ENCODE measurements at places on chromosomes 5 and 9.

- no peak for DNase-seq
Observed at GRCh38 chr5:67378256-67378655, 181.7 kb upstream of the CD180 start.

DNA sequence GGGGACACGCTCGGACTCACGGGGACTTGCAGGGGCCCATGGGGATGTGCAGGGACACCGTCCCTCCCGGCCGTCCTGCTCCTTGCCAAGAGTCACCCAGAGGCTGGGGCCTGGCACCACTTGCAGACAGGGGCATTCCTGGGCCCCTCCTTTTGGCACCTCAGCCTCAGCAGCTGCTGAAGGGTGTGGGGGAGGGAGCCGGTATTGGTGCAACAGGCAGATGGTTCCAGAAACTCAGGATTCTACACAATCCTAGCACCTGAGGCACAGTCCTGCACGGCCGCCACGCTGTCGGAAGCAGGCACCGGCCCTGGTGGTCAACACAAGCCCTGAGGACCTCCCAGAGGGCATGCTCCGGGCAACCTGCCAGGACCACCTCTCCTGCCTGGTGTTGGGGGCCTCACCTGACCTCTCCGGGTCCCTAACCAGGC lies 19.3 kb upstream of the SLC12A7 start:
- no peak for DNase-seq

DNA sequence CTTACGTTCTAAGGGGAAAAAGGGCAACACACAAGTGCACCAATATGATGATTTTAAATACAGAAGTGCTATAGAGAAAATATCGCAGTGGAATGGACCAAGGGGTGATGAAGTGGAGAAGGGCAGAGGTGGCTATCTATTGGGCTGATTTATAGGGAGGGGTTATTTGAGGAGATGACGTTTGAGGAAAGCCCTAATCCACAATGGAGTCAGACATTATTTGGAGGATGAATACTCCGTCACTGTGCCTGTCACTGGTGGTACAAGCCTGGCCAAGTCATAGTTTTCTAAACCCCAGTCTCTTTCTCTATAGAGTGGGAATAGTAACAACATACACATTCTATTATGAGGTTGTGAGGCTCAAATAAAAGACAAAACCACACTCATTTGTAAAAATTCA lies 48.5 kb downstream of the MEF2C start:
- no peak for DNase-seq

DNA sequence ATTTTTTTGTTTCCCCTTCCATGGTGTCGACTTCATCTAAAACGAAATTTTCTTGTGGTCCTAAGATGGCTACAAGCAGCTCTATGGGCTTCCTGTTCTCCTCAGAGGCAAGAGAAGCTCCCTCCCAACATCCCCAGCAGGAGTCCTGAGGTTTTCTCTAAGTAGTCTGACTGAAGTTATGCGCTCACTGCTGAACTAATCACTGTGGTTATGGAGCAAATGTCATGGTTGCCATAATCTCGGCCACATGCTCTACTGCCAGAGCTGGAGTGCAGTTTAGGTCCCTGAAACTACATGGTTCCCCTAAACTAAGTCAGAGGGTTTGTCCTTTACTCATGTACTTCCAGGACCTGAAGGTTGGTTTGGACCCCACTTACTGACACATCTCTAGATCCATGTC lies 68.0 kb upstream of the MAMDC2 start:
- no peak for DNase-seq

DNA sequence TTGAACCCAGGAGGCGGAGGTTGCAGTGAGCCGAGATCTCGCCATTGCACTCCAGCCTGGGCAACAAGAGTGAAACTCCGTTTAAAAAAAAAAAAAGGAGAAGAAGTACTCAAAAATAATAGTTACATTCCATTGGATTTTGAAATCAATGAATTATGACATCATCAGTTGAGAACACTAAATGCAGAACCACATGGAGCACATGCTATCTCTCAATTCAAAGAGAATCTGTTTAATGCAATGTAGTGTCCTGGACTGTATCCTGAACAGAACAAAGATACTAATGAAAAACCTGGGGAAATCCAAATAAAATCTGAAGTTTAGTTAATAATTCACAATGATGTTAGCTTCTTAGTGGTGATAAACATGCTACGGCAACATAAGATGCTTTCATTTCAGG lies 20.3 kb downstream of the CDC14B start:
- no peak for DNase-seq

GRCh38 chr5:141760193-141760592 lies 78.2 kb upstream of the ARAP3 start:
- no peak for DNase-seq

GRCh38 chr5:177448244-177448950 lies 1.8 kb downstream of the PRR7 start:
- no peak for DNase-seq

- DNase-seq = no peak
Observed at GRCh38 chr9:113298924-113299770, 4.0 kb downstream of the RNF183 start.

DNA sequence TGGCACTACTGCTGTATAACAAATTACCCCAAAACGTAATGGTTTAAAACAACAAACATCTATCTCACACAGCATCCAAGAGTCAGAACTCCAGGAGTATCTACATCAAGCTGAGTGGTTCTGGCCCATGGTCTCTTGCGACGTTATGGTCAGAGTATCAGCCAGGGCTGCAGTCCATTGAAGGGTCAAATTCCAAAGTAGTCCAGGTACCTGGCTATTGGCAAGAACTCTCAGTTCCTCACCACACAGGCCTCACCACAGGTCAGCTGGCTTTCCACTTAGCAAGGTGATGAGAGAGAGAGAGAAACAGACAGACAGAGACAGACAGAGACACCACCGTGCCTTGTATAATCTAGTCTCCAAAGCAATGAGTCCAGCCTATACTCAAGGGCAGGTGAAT lies 22.6 kb downstream of the EPB41L4A start:
- no peak for DNase-seq

All from stimulated activated CD4-positive, alpha-beta T cell treated with anti-CD3 and anti-CD28 coated beads, Interleukin-15, amount 100 ng/mL, for 48 hours (primary cell).